Skin of body (tissue), 3 donors: ENCODE measurements at places on chromosomes 7 and 10. TPM values are rescaled to one million over a fixed set of nuclear protein-coding genes. Genes with fewer than 3 reads are reported as not detected.

ADCY1 gene
- total RNA-seq: 5.7 TPM

GRCh38 chr10:70785190-70785589, at the start of gene TBATA:
TSS of gene TBATA (minus strand) at chr10:70785377. CDS start at chr10:70783379, 1,998 bp downstream.
- DNase-seq: no peak

DNA sequence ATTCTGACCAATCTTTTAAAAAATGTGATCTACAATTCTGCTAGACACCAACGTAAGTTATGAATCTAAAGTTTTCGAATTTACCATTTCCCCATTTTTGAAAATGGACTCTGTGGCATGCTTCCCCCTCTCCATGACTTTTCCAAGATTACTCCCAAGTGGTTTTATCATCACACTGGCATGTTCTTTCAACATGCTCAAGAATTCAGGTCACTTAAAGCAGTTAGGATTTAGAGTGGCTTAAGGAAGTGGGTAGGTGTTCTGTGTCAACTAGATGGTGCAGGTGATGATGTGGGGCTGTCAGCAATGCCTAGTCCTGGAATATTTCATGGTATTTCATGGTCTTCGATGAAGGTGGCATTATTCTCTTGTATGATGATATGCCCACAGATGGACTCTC, 164.0 kb upstream of the ASAH2 start:
- DNase-seq: no peak

DNA sequence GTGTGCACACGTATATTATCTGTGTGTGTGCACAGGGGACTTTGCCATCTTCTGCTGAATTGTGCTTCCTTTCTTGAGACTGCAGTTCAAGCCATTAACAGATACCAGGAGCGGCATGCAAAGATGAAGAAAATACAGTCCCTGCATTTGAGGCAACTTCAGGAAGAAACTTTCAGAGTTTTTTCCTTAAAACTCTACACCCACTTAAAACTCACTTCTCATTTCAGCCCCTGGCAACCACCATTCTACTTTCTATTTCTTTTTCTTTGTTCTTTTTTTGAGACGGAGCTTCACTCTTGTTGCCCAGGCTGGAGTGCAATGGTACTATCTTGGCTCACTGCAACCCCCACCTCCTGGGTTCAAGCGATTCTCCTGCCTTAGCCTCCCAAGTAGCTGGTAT, 448.9 kb upstream of the ZMIZ1 start:
- DNase-seq: no peak

GRCh38 chr10:101959346-101959916, 96.5 kb downstream of the ARMH3 start:
- no peak for DNase-seq

GRCh38 chr7:122136639-122137245, 7.3 kb downstream of the AASS start:
- DNase-seq: peak; percentile 19
